ENCODE measurements at places on chromosomes 3 and 15.
A peak's percentile ranks its signal among the peaks of the same experiment; 100 is the strongest.

- DNase-seq, result no peak
These were observed 4.0 kb downstream of the GCSAM start for GRCh38 chr3:112128843-112129727.

DNA sequence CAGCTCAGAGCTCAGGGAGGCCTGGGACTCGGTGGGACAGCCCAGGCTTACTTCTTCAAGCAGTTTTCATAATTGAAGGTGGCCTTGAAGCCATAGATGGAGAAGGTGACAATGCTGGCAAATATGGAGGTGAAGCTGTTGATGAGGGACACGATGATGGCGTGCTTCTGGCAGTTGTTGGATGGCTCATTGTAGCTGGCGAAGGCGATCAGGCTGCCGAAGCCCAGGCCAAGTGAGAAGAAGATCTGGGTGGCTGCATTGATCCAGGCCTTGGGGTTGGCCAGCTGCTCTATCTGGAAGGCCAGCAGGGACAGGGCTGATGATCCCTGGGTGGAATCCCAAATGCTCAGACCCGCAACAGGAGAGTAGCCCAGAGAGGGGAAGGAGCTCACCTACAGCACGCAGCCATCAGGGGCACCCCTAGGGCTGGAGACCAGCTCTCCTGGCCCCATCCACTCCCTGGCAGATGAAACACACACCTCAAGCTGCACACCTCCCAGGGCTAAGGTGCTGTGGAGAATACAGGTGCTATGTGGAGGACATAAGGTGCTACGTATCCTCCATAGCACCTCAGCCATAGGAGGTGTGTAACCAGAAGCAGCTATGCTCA, 25.1 kb downstream of the SLC6A20 start:
- DNase-seq, result no peak

DNA sequence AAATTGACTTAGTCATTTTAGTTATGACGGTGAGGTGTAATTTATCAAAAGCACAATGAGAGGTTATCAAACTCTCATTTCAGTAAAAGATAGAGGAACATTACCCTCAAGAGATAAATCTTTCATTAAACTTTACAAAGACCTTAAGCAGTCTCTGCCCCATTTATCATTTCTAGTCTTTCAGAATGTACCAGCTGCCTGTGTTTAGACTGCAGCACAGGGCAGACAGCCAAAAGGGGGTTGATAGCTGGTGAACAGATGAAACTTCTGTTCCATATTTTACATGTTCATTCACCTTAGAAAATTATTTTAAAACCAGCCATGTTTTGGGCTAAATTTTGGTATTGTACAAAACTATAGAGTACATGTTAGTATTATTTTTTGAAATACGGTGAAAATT, 514.6 kb upstream of the CNTN3 start:
- DNase-seq, result no peak

GRCh38 chr15:80831606-80832224, 52.5 kb downstream of the CEMIP start:
- DNase-seq, result no peak

GRCh38 chr3:4138786-4139431, 164.3 kb upstream of the SETMAR start:
- DNase-seq, result no peak

- no peak for DNase-seq
These were observed 11.1 kb downstream of the RYK start for GRCh38 chr3:134239538-134239937.

GRCh38 chr3:138971766-138972320, 24.8 kb downstream of the FOXL2NB start:
- no peak for DNase-seq

- no peak for DNase-seq
These were observed 29.0 kb downstream of the CHDH start for GRCh38 chr3:53817211-53817610.

DNA sequence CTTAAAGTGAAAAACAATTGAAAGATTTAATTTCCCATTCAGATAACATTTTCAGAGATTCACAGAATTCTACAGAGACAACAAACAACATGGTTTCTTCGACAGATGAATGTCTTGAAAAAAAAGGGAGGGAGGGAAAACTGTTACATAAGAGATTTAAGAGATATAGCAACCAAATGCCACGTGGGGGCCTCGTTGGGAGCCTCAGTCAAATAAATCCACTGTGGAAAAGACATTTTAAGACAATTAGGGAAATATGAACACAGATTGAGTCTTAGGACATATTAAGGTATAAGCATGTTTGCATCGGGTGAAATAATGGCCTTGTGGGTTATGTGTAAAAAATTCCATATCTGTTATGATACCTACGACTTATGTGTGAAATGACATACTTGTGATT, 5.0 kb upstream of the PRRT3 start:
- DNase-seq, result no peak

- no peak for DNase-seq
These were observed 361.2 kb downstream of the DIPK2A start for GRCh38 chr3:144332868-144333267.

DNA sequence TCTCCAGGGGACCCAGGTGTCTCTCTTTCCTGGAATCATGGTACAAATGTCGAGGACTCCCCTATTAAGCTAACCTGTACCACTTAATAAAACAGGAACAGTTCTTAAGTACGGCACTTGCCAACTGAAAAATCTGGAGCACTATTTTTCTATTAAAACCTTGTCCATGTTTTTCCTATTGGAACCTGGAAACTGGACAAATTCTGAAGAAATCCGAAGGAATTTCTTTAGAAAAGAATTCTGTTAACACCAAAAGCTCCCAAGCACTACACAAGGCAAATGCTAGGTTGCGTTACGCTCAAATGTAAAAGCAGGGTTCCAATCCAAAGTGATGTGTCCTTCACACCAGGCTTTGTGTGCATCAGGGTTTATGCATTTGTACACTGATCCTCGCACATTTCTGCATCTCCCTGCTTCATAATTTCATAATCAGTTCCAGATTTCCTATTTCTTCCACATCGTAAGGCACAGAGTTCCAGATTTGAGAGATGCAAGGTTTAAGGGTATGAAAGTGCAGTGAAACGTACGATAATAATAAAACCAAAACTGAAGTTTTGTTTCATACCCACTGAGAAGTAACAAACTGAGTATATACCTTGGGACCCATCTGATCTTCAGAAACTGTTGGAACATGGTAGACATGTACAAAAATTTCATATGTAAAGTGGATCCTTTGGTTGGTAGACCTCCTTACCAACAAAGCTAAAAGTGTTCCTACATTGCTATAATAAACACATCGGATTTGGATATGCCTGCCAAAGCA, 132.1 kb upstream of the WNT5A start:
- DNase-seq, result no peak

DNA sequence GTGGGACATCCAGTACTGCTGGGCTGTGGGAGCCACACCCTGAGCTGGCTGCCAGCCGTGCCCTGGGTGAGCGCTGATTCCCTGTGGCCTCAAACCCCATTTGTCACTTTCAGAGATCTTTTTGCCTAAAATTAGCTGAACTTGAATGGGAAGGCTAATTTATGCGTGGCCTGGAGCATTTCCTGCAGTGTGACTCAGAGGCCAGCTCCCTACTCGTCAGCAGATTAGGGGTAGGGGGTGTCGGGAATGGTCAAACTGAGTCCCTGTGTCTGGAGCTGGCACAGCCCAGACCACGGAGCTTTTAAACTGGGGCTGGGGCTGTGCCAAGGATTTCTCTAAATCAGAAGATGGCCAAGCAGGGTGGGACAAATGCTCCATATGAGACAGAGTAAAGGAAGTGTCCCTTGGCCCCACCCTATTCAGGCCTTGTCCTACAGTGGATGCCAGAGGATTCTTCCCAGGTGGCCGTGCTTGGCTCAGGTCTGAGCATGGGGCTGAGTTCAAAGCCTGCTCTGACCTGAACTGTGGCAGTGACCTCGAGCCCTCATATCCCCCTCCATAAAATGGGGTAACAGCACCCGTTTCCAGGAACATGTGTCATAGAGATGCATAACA, 59.7 kb downstream of the ATP2B2 start:
- DNase-seq, result no peak

- peak; percentile 42 for DNase-seq
These were observed 10.3 kb downstream of the RASGRP1 start for GRCh38 chr15:38554354-38554753.

DNA sequence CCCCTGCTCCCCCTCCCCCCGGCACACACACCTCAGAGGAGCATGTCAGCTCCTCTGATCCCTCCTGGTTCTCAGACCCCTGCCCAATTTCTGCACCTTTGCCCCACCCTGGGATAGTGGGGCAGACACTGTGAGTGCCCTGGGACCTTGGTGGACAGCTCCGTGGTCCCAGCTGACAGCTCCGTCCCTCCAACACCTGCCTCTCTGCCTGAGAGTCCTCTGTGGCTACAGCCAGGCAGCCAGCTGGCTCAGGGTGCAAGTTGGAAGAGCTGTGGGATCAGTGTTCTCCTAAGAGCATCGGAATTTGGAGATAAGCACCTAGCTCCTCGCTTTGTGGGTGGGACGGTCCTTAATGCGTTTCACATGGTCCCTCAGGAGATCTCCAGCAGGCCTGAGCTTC, 43.7 kb upstream of the PGPEP1L start:
- DNase-seq, result no peak

GRCh38 chr3:188900421-188900951, 271.3 kb upstream of the TPRG1 start:
- DNase-seq, result no peak

- DNase-seq, result no peak
These were observed 55.2 kb downstream of the RPL22L1 start for GRCh38 chr3:170814822-170815221.

DNA sequence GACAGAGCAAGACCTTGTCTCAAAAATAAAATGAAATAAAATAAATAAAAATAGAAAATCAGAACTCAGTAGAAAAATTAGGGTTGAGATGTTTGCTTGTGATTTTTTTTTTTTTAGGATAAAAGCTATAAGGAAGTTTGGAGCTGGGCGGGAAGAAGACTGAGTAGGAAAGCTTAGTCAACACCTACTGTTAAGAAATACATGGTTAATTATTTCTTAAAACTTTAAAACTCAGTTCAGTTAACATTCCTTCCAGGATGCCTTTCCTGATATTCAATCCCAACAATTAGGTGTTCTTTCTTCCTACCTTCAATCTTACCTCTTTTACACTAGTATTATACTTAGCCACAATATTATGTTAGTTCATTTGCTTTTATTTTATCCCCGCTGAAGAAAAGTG, 246.2 kb downstream of the LSAMP start:
- no peak for DNase-seq

GRCh38 chr3:13346481-13347389, 73.4 kb downstream of the NUP210 start:
- DNase-seq, result peak; percentile 63

DNA sequence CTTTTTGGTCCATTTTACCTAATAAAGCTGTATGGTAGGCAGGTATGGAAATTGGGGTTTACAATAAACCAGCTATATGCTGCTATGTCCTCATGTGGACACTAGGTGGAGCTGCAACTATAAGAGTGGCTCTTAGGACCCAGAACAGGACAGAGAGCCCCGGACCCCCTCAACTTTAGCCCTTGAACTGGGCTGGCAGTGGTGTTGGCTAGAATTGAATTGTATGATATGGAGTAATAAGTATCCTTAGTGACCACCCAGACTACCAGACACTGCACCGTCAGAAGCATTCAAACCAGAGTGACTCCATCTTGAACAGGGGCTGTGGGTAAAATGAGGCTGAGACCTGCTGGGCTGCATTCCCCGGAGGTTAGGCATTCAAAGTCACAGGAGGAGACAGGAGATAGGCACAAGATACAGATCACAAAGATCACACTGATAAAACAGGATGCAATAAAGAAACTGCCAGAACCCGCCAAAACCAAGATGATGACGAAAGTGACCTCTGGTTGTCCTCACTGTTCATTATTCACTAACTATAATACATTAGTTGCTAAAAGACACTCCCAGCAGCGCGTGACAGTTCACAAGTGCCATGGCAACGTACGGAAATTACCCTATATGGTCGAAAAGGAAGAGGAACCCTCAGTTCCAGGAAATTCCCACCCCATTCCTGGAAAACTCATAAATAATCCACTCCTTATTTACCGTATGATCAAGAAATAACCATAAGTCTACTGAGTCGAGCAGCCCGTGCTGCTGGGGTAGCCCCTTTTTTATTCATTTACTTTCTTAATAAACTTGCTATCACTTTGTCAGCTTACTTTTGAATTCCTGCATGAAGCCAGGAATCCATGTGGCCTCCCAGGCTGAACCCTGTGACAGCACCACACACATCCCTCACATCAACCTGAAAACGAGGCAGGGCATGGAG, 68.7 kb upstream of the BLM start:
- peak; percentile 40 for DNase-seq

All from stimulated activated CD4-positive, alpha-beta T cell treated with anti-CD3 and anti-CD28 coated beads, Interleukin-4, amount 100 ng/mL, for 48 hours (primary cell).